Osteoblast (primary cell): ENCODE measurements at places on chromosomes 5 and 9.

GRCh38 chr5:167843881-167844572 is 447.4 kb upstream of the WWC1 start:
- peak; percentile 62 for DNase-seq

DNA sequence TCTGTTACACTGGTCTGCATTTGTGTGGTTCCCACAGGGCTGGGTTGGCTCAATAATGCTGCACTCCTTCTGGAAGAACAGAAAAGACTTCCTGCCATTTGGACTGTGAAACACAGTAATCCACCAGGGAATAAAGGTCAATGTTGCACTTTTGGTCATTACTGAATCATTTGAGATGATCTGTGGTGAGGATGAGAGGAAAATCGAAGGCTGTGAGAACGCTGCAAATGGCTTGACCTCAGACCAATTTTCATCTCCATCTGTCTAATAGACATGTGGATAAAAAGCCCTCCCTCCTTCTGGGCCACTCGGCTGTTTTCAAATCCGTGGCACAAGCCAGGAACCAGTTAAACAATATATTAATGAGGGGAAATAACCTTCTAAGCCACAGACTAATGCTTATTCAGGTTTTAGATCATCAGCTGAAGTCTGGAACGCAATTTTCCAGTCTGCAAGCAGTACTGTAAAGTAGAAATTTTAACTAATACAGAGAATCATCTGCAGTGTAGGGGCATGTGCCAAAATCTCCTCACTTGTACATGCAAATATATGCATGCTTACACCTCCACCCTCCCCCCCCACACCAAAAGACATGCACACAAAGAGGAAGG is 20.2 kb downstream of the TLE1 start:
- DNase-seq, result peak; percentile 85

DNA sequence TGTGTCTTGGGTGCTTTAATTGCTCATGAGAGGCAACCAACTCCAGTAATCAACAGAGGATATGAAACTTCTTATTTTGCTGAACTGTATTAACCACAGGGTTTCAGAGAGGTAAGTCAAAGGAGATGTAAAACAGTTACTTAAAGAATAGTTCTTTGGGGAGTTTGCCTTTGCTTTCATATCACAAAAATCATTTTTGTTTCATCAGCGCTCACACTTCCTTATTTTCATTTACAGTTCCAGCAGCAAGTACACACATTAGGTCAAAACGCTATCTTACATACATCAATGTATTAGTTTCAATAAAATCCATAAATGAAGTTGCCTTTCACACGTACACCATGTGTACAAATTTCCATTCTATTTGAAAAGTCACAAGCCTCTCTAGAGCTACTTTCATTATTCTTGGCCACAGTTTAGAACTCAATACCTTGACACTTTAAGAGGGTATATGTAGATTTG is 50.1 kb downstream of the ST8SIA4 start:
- DNase-seq, result no peak

- no peak for DNase-seq
Measured at GRCh38 chr5:14187660-14188059, 44.5 kb downstream of the TRIO start.

- DNase-seq, result peak; percentile 97
Measured at GRCh38 chr5:139635606-139636206, 12.4 kb upstream of the CXXC5 start.

- no peak for DNase-seq
Measured at GRCh38 chr5:92222449-92222848, 839.3 kb upstream of the ARRDC3 start.

- no peak for DNase-seq
Measured at GRCh38 chr5:153043886-153044285, 446.6 kb upstream of the GRIA1 start.

DNA sequence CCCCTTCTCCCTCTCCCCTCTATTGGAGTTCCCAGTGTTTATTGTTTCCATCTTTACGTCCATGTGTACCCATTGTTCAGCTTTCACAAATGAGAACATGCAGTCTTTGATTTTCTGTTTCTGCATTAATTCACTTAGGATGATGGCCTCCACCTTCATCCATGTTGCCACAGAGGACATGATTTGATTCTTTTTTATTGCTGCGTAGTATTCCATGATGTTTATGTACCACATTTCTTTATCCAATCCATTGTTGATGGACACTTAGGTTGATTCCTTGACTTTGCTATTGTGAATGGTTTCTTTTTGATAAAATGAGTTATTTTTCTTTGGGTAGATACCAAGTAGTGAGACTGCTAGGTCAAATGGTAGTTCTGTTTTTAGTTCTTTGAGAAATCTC is 88.9 kb downstream of the NDUFS4 start:
- DNase-seq, result no peak

- DNase-seq, result no peak
Measured at GRCh38 chr9:135165756-135166519, 78.5 kb downstream of the OLFM1 start.

GRCh38 chr9:109401169-109401989 is 80.5 kb upstream of the EPB41L4B start:
- DNase-seq, result no peak

DNA sequence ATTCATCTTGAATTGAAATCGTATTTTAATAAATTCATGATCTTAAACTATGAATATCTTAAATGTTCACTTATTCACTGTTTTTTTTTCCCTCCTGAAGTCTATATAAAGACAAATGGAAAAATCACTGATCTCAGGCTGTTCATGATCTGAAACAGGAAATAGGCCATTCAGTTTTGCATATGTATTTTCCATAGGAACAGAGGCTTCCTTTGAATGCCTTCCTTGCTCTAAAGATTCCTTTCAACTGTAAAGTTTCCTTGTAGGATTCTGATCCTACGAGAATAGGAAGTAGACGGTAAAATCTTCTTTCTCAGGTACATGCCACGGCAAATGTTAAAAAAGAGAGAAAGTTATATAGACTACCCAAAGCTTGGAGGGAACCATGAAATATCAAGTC is 194.4 kb upstream of the PPP1R2B start:
- no peak for DNase-seq

GRCh38 chr5:154757814-154758406 is 2.7 kb downstream of the LARP1 start:
- no peak for DNase-seq

- peak; percentile 82 for DNase-seq
Measured at GRCh38 chr9:69131682-69132081, 42.4 kb upstream of the TJP2 start.

- no peak for DNase-seq
Measured at GRCh38 chr9:125330587-125330986, 69.0 kb downstream of the GAPVD1 start.

- no peak for DNase-seq
Measured at GRCh38 chr5:14357851-14358250, 214.7 kb downstream of the TRIO start.

DNA sequence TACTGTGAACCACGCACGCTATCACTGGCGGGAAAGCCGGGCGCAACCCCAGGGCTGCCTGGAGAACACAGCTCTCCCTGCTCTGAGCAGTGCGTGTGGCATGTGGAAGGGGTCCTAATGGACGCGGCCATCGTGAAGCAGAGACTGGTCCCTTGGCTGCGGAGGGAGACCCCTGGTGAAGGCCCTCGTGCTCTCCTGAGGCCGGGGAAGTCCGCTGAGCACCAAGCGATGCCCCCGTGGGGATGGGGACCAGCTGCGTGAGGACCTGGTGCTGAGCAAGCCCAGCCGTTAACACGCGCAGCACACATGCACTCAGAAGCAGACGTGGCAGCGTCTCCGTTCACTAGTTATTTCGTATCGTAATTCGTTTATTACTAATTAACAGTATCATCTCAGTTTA is 24.4 kb downstream of the SLC12A7 start:
- no peak for DNase-seq

DNA sequence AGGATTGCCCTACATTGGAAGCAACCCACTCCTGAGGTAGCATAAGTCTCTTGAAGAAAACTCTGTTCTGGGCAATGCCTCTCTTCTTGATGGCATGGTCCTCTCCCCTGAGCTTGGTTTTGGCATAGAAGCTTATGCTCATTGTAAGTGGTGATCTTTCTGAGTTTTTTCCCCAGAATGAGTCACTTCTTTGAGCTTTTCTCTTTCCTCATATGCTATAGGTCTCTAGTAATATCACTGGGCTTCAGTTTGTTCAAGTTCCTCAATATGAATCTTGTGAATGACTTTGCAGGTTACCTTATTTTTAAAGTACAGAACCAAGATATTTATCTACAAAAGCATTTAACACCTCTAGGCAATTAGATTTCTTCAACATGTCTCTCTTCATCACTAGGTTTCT is 76.5 kb upstream of the ATG10 start:
- DNase-seq, result no peak

GRCh38 chr5:167644619-167645018 is 646.8 kb upstream of the WWC1 start:
- DNase-seq, result no peak

DNA sequence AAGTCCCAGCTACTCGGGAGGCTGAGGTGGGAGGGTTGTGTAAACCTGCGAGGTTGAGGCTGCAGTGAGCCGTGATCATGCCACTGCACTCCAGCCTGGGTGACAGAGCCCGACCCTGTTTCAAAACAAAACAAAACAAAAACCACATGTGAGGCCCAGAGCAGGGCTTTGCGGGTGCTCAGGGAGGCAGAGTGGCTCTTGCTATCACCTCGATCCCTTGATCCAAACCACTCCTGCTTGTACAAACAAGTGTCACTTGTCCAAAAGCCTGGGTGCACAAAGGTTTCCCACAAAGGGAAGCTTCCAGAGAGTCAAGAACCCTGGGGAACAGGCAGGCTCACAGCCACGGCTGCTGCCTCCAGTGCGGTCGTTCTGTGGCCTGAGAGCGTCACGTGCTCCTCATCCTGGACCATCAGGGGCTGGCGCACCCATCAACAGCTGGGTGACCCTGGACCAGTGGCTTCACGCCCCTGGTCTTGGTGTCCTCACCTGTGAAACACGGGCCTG is 162.7 kb downstream of the C9orf50 start:
- peak; percentile 94 for DNase-seq

DNA sequence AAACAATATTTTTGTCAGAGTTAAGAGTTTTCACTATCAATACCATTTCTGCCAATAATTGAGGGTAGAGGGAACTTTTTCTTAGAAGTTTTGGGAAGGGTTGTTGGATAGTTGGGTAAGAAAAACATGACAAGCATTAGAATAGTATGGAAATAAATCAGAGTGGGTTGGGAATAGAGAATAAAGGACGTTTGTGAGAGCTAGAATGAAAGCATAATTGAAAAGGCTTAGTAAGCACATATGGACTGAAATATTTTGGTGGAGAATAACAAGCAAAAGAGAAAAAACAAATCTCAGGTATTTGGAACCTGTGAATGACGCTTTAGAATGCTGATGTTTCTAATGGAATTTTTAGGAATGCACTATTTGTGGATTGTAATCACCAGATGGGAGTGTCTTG is 262.9 kb upstream of the EDIL3 start:
- no peak for DNase-seq

DNA sequence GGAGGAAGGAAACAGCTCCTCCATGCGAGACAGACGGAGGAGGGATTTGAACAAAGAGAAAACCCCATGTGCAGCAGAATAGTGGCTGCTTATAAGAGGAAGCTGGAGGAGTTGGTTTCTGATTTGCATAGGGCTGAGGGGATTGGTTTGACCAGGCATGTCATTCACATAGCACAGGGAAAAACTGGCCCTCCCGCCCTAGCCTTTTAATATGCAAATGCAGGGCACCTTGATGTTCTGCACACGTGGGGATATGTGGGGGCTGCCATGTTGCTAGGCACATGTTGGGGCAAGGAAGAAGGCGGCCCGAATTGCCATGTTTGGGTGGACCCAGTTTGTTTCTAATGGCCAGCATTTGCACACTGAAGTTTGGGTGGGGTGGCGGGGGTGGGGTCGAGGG is 42.2 kb downstream of the OSMR start:
- DNase-seq, result no peak

- DNase-seq, result no peak
Measured at GRCh38 chr5:39076101-39076756, 2.0 kb upstream of the RICTOR start.

GRCh38 chr9:133850161-133850560 is 112.0 kb upstream of the SARDH start:
- no peak for DNase-seq

- no peak for DNase-seq
Measured at GRCh38 chr5:137760719-137761516, 6.8 kb upstream of the HNRNPA0 start.

GRCh38 chr5:137155261-137156000 is 343.7 kb downstream of the SPOCK1 start:
- no peak for DNase-seq

DNA sequence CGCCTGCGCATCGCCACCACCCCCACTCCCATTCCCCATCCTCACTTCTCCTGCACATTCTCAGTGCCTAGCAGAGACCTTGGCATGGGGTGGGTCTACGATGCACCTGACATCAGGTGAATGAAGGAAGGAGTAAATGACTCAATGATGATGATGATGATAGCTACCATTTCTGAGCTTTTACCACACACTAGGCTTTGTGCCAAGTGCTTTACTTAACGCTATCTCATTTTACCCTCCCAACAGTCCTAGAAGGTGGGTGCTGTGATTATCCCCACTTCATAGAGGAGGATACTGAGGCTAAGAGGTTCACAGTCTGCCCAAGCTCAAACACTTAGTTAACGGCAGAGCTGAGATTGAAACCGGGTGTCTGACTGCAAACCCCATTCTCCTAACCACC is 27.1 kb downstream of the CAMK2A start:
- DNase-seq, result no peak

- no peak for DNase-seq
Measured at GRCh38 chr9:35660966-35661415, 2.9 kb downstream of the CCDC107 start.

GRCh38 chr5:97095318-97095732 is 47.1 kb downstream of the LIX1 start:
- DNase-seq, result no peak

DNA sequence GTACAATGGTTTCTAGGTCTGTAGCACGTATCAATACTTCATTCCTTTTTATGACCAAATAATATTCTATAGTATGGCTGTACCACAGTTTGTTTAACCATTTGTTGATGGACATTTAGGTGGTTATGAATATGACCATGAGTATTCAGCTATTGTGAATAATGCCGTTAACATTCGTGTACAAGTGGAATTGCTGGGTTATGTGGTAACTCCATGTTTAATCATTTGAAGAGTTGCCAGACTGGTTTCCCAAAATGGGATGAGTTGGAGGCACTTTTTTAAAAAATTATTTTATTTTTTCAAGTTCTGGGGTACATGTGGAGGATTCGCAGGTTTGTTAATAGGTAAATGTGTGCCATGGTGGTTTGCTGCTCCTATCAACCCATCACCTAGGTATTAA is 4.6 kb downstream of the SNX2 start:
- no peak for DNase-seq

GRCh38 chr5:74028976-74029375 is 403.0 kb downstream of the ARHGEF28 start:
- no peak for DNase-seq

- DNase-seq, result peak; percentile 75
Measured at GRCh38 chr9:81825846-81826516, 102.2 kb upstream of the SPATA31D4 start.
